DMS 273 treated with DMSO at 0.1 percent for 48 hours (cell line): ENCODE measurements at places on chromosomes 11 and 22.

GRCh38 chr11:96072592-96072991 is 148.7 kb upstream of the MTMR2 start:
- no peak for DNase-seq

DNA sequence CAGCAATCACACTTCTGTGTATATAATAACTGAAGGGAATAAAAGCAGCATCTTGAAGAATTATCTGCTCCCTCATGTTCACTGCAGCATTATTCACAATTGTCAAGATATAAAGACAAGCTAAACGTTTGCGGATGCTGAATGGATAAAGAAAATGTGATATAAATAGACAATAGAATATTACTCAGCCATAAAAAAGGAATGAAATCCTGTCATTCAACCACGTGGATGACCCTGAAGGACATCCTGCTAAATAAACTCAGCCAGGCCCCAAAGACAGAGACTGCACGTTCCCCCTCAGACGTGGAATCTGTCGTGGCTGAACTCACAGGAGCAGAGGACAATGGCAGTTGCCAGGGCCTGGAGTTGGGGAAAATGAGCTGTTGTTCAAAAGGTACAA is 9.6 kb downstream of the ZNF195 start:
- no peak for DNase-seq

- no peak for DNase-seq
Observed at GRCh38 chr11:47056261-47056915, 119.8 kb downstream of the CSTPP1 start.

GRCh38 chr11:73518195-73518594 is 79.7 kb downstream of the FAM168A start:
- DNase-seq: no peak

GRCh38 chr11:10561947-10562346 is 6.5 kb downstream of the LYVE1 start:
- DNase-seq: no peak

DNA sequence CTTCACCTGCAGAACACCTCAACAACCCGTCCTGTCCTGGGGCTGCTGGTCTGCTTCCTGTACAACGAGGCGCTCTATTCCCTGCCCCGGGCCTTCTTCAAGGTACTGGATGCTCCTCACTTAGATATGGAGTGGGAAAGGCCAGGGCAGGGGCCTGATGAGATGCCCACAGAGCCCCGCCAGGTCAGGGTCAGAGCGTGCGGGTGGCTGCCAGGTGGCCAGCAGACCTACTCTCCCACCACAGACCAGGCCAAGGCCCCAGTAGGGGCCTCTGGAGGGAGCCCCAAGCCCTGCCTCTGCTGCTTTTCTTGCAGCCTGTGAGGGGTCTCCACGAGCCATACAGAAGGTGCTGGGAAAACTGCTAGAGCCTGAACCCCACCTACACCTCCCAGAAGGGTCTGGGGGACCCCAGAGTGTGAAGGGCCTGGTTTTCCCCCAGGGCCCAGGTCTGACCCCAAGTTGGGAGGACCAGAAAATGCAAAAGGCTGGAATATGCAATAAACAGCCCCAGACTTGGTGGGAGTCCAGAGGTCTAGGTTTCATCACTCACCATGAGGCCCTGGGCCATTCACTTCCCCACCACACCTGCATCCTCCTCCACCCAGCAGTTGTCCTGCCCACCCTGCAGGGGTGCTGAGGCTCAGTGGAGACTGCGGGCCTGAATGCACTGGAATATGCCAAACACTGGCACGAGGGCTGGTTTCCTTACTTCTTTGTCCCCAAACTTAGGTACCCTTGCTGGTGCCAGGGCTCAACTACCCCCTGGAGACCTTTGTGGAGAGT is 14.7 kb downstream of the ZDHHC24 start:
- no peak for DNase-seq

DNA sequence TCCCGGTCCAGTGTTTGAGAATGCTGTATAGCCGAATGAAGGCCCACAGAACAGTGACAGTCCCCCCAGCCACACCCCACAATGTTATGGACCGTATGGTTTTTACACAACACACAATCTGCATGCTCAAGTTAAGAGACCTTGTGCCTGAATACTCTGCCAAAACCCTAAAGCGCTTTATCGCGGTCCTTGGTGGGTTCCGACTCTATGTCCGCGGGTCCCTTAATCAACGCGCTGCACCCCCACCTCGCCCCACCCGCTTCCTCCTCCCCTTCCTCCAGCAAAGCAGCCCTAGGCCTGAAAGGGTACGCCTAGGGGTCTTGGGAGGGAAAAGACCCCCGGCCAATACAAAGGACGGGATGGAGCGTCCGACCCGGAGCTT is 442 bp downstream of the COPB1 start:
- DNase-seq: no peak

GRCh38 chr11:120704256-120704750 is 192.8 kb downstream of the GRIK4 start:
- no peak for DNase-seq

DNA sequence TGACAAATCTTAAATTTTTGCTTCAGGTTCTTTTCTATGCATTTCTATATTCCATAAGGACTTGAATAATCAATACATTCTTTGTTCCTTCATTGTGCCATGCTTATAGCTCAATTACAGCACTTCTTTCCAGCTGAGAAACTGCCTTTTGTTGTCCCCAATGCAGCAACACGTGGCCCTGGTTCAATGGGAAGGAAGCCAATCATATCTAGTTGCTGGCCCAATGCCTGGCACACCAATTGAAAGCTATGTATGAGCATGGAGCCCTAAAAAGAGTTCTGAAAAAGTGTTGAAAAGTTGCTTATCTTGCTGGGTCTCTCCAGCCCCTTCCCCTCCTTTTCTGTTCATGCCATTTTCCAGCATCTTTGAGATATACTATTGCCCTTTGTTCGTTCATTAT is 448.0 kb upstream of the FAT3 start:
- no peak for DNase-seq

- DNase-seq: no peak
Observed at GRCh38 chr22:39097098-39098020, at the start of gene APOBEC3H. TSS of gene APOBEC3H (plus strand) at chr22:39097244. CDS start at chr22:39100279, 3,035 bp downstream.

DNA sequence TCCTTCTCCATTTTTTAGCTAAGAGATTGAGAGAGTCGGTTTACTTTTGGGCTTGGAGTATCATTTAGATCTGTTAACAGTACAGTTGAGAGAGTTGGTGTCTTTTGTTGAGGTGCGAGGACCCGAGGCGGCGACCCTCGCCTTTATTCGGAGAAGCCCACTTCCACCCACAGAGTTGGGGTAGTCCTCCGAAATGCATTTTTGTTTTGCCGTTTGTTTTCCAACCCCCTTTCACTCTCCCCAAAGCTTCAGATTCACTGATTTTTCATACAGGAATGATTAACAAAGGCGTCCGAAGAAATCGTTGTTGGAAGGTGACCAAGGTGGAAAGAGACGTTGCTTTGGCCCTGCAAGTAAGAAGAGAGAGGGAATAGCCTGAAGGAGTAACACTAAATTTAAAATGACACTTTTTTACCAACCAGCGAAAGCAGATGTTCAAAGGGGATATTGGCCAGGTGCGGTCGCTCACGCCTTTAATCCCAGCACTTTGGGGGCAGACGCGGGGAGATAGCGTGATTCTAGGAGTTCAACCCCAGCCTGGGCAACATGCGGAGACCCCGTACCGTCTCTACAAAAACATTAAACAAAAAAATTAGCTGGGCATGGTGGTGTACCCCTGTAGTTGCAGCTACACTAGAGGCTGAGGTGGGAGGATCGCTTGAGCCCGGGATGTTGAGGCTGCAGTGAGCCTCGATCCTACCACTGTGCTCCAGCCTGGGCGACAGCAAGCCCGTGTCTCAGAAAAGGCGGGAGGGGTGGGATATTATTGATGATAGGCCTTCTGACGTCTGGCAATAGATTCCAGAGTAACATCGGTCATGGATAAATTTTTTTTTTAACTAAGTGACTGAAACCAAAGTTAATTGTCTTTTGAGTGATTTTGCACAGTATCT is 899 bp upstream of the RAB30 start:
- DNase-seq: no peak

GRCh38 chr22:17792299-17792698 is 18.0 kb upstream of the BID start:
- DNase-seq: no peak

DNA sequence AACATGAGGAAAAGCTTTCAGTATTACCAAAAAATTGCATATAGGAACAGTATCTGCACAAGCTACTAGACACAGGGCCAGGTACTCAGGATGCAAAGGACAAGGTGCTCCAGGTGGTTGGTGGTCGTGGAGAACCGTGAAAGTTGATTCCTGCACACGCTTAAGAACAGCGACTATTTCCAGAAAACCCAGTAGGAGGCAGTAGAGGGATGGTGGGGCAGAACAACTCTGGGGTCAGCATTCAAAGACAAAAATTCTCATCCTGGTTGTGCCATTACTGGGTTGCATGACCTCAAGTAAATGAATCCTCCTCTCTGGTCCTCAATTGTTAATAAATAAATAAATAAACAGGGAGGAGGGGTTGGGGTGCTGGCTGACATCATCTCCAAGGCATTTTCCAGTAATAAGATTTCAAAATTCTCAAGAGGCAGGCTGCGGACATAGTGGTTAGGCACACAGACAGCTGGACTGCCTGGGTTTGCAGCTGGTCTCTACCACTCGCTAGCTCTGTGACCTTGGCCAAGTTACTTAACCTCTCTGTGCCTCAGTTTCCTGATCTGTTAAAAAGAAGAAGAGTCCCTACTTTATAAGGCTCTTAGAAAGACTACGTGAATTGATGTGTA is 89.6 kb downstream of the ISX start:
- no peak for DNase-seq

GRCh38 chr11:93822359-93822758 is 28.1 kb downstream of the VSTM5 start:
- no peak for DNase-seq

GRCh38 chr11:117907276-117908108 is 21.7 kb downstream of the TMPRSS13 start:
- peak; percentile 64 for DNase-seq

DNA sequence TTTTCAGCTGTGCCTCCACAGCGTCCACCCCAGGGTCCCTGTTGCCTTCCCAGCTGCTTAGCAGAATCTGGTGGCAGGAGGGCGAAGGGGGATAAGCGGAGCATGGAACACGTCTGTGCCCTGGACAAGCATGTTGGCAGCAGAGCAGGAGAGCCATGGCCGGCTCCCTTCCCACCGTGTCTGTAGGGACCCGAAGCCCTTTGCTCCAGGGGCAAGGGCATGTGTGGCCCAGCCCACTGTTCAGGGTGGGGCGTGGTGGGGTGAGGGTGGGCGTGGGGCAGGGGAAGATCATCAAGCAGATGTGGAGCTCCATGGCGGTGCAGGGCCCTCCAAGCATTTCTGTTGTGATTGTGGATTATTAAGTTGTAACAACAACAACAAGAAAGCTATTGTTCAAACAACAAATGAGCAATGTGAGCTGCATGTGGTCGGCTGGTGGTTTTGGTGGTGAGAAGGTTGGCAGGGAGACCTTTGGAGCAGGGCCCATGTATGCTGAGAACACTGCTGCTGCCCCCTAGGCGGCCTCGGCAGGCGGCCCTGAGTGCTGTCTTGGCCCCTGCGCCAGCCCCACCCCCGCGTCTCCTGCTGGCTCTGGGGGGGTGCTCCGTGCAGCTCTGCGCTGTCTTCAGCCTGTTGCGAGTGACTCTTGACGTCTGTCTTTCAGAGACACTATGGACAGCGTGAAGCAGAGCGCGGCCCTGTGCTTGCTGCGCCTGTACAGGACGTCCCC is 50.9 kb downstream of the AP2A2 start:
- DNase-seq: no peak

DNA sequence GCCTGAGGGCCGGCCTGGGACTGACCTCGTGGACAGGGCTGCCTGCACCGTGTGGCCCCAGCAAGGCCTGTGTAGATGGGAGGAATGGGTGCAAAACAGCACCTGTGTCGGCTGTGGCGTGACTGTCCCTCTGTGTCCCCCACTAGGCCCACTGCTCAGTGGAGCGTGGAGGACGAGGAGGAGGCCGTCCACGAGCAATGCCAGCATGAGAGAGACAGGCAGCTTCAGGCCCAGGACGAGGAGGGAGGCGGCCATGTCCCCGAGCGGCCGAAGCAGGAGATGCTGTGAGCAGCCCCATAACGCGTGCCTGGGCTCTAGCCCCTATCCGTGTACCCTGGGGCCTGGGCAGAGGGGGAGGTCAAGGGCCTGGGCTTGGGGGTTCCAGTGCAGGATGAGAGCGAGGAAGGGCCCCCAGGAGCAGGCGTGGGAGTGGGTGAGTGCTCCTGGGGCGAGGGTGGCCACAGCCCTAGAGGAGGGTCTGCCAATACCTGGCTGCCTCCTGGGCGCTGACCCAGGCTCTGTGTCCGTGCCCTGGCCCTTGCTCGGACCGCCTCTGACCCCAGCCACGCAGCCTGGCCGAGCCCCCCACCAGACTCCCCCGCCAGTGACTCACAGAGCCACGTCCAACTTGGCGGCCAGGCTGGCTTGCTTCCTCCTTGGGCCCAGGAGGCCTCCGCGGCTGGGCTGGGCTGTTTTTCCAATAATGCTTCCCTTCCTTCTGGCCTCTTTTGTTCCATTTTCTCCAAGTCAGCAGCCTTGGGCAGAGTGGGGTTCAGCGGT is 11.6 kb downstream of the PRR33 start:
- DNase-seq: no peak

- DNase-seq: no peak
Observed at GRCh38 chr11:15754221-15754620, 602.1 kb downstream of the SOX6 start.

DNA sequence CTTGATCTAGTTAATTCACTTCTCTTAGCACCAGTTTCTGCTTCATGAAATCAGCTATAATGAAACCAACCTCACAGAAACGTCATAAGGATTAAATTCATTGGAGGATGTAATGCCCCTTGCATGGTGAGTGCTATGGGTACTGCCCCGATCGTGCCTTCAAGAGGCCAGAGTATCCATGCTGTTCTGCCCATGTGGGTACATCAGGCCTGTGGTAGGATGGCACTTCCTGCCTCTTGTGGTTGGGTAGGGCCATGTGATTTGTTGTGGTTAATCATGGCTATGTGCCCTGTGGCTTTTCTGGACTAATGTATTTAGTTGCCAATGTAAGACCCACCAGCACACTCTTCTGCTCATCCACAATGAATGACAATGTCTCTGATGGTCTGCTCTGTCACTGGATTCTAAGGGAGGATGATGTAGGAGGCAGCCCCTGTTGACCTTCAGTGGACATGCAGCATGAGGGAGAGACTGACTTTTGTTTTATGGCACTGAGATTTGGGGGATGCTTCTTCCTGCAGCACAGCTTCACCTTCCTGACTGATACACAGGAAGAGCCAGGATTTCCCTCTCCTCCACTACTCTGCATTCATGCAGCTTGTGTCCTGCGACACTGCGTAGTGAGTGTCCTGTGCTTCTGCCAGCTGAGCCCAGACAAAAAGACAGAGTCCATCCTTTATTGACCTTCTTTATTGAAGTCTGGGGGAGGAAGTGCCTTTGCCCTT is 66.2 kb downstream of the DHCR7 start:
- no peak for DNase-seq

- DNase-seq: no peak
Observed at GRCh38 chr22:48318575-48319320, 1508.9 kb downstream of the BRD1 start.

GRCh38 chr11:70034740-70035365 is 43.3 kb upstream of the ANO1 start:
- DNase-seq: no peak

GRCh38 chr22:21447694-21448402 is 19.3 kb upstream of the TMEM191C start:
- DNase-seq: no peak

GRCh38 chr11:127531167-127531566 is 530.6 kb upstream of the KIRREL3 start:
- no peak for DNase-seq

- DNase-seq: no peak
Observed at GRCh38 chr22:45552017-45552411, 49.3 kb downstream of the FBLN1 start.

- no peak for DNase-seq
Observed at GRCh38 chr11:128477811-128478210, 109.5 kb downstream of the ETS1 start.

- no peak for DNase-seq
Observed at GRCh38 chr11:69832561-69833413, 13.6 kb upstream of the FGF3 start.
